ENCODE measurements at places on chromosomes 5 and 9.

DNA sequence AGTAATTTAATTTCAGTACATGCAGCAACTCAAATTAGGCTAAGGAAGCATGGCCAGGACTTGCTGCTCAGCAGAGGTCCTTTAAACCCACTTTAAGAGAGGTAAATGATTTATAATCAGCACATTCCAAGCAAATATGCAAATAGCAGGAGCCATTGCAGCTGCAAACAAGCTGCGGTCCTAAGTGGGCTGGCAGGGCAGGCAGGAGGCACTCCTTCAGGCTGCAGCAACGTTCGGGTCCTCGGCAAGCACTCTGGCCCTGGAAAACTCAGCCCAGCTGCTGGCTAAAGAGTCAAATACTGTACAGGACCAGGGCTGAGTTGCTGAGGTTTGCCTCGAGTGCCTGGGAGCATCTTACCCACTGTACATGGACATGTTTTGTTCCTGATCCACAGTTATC lies 126.9 kb downstream of the FSTL4 start:
- DNase-seq, result no peak

GRCh38 chr5:178590141-178590923 lies at the start of gene COL23A1:
Gene COL23A1 (minus strand): TSS chr5:178590393.
- DNase-seq, result no peak

DNA sequence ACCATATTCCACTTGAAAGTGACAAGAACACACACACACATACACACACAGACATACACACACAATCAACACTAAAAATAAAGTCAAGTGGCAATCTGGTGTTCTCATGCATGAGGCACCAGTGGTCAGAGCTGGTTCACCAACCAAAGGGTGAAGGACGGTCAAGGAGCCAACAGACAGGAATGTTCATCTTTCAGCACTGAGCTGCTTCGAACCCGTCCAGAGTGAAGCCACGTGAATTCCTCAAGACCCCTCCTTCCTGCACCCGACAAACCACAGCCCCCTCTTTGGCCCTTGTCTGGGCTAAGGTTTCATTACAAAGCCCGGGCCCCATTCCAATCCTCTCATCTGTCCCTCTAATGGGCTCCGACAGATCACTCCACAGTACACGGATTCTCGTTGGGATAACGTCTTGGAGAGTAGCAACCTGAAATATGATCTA lies 84.5 kb upstream of the SMIM23 start:
- DNase-seq, result no peak

DNA sequence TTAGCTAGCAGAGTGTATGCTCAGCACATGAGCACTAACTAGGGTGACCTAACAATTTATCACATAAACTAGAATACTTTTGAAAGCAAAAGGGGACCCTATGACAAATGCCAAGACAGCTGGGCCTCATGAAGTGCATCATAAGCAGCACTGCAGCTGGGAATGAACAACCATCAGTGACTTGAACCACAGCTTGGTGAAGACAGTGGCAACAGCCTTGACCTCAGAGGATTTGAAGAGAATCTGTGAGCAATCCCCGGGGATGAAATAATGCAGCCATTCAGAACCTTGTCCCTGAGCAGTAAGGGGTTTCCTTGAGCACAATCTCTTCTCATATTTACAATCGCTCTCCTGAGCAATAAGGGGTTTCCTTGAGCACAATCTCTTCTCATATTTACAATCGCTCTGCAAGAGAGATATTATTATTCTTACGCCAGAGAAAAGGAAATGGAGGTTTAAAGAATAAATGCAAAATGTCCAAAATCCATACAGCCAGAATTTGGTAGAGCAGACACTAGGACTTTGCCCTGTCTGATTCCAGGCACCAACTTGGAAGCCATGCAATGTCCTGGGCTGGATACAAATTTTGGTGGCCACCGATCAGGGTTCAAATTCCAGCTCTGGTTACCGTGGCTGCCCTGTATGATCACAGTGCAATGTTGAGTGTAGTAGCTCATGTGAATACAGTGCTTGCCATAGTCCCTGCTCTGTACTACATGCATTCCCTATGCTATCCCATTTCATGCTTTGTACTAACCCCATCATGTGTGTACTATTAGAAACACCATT lies 846 bp upstream of the NSG2 start:
- DNase-seq, result no peak

GRCh38 chr5:180399401-180400215 lies 46.5 kb upstream of the GFPT2 start:
- DNase-seq, result no peak

GRCh38 chr5:111463311-111463710 lies 49.0 kb downstream of the STARD4 start:
- DNase-seq, result no peak

GRCh38 chr5:135553688-135554462 lies 18.1 kb upstream of the NEUROG1 start:
- DNase-seq, result no peak

All from NCI-H2081 treated with DMSO at 0.1 percent for 48 hours (cell line).